ENCODE measurements at places on chromosomes 16 and 17.

- DNase-seq = no peak
Measured at GRCh38 chr16:84540194-84540593, 35.7 kb upstream of the MEAK7 start.

GRCh38 chr17:57311281-57312216 lies 55.2 kb downstream of the MSI2 start:
- no peak for DNase-seq

GRCh38 chr17:76953946-76954345 lies 85.7 kb downstream of the MGAT5B start:
- DNase-seq = no peak

DNA sequence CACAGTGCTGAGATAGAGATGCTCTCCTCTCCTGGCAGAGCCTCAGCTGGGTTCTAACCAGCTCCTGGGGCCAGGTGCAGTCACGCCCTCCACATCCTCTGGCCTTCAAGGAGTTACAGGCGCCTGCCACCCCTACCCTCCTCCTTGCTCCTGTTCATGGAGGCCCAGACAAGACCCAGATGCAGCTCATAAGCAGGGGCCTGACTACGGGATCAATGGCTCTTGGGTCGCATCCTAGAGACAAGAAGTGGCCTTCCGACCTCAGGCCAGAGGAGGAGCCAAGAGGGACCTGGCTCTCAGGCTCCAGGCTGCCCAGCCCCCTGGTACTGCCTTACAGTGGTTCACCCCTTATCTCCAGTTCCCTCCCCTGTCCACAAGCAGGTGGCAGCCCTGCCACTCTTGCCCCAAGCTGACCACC lies 23.0 kb downstream of the ARHGAP27 start:
- no peak for DNase-seq

DNA sequence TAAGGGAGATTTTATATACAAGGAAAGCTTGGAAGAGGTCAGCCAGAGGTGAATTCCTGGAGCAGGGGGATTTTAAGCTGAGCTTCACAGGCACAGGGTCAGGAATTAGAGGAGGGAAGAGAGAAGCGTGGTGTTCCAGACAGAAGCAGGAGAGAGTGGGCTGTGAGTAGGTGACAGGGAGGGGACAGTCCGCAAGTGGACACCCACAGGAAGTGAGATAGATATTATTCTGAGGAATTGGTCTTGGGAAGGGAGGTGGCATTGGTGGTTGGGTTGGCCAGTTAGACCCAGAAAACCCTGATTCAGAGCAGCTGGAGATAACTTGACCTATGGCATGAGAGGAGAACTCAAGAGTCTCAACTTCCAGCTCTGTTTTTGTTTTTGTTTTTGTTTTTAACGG lies 14.7 kb downstream of the PHB1 start:
- DNase-seq = no peak

GRCh38 chr17:70158591-70158990 lies 10.7 kb upstream of the KCNJ2 start:
- no peak for DNase-seq

DNA sequence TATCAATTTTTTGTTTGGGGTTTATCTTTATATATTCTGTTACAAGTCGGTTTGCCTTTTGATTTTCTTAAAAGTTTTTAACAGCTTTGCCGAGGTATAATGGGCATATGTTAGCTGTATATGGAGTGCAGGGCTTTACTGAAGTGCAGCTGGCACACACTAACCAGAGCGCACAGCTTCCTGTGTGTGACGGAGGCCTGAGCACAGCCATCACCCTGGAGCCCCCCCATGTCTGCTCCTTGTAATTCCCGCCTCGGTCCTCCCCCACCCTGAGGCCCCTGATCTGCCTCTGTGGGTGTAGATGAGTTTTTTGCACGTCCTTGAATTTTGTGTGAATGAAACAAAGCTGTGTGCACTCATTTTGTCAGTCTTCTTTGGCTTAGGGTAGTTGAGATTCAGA lies 60.1 kb upstream of the ZNF750 start:
- DNase-seq = no peak

DNA sequence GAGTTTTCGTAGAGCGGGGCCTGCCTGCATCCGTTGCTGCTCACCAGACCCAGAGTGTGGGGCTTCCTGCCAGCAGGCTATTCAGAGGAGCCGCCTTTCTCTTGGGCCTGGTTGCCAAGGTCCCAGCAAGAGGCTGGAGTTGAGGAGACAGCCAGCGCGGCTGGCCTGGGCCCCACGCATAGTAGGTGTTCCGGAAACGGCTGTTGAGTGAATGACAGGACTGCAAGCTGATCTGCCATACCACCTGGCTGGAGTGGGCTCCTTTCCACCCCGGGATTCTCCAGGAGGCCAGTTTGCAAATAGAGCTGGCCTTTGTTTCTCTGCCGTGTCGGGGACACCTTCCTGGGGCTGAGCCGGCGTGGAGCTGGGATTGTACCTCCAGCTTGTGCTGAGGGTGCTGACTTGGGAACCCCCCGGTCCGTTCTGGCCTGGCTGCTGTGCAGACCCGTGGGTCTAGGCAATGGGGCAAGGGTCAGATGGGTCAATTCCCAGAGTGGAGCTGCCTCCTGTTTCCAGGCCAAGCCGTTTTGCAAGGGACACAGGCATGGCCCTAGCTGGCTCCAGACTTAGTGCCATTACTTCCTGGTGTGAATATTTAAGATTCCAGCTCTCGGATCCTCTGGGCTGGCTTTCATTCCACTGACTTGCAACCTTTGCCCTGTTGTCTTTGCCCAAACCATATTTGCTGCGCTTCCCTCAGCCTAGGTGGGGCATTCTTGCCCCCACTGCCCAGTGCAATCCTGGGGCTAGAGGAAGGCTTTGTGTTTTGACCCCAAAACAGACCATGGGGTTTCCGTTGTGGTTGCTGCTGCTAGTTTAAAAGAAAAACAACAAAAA lies 68.8 kb downstream of the CMIP start:
- DNase-seq = peak; percentile 35

- no peak for DNase-seq
Measured at GRCh38 chr17:27157898-27158297, 136.0 kb upstream of the WSB1 start.

- no peak for DNase-seq
Measured at GRCh38 chr17:45429339-45430005, 3.2 kb downstream of the ARHGAP27 start.

GRCh38 chr16:83797013-83797412 lies 10.8 kb upstream of the HSBP1 start:
- no peak for DNase-seq

DNA sequence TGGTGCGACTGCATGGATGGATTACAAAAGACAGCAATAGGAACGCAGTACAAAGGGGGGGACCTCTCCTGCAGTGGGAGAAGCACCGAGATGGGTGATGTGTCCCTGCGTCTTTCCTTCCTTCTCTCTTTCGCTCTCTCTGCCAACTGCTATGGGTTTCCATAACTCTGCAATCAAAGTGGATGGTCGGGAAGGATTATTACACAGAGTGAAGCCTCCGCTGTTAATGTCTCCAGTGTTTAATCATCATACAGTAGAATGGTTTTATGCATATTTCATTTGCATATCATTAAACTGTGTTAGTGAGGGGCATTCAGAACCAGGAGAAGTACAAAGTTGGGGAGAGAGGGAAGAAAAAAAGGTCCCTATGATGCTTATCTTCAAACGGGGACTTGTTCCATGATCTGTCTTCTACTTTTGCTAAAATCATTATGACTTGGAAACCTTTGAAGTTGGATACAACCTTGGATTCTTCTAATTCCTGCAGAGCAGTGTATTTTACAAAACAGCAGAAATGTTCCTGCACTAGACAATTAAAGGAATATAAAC lies 255.9 kb upstream of the PMFBP1 start:
- no peak for DNase-seq
